ENCODE measurements at places on chromosomes 16 and 17.
A peak's percentile ranks its signal among the peaks of the same experiment; 100 is the strongest.

- peak; percentile 23 for DNase-seq
Measured at GRCh38 chr17:17904166-17905035, 67.6 kb upstream of the SREBF1 start.

- no peak for DNase-seq
Measured at GRCh38 chr17:79160980-79161636, 86.5 kb downstream of the ENGASE start.

DNA sequence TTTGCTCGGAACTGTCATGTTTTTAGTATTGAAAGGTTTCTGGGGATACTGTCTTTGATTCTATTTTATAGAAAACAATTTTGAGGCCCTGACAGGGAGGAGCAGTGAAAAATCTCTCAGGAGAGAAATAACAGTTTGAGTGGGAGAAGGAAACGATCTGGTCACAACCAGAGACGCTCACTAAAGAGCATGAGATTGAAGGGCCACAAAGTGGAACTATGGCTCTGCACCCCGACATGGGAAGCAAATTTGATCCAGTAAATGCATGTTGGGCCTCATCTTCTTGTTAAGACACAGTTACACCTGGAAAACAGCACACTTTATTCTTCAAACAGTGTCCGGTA, 492 bp downstream of the ERAL1 start:
- DNase-seq, result no peak

DNA sequence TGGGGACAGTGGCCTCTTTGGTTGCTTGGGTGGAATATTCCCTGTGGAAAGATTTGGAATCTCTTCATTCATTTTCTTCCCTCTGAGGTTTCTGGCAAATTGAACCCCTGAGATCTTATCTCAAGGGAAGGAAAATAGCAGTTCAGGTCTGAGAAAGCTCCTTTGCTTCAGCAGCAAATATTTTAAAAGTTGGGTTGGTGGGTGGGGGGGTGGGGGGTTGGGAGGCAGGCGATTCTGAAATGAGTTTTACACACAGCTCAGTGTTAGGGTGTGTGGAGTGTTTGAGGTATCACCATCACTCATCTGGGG, 6.8 kb downstream of the TBX2 start:
- DNase-seq, result no peak

DNA sequence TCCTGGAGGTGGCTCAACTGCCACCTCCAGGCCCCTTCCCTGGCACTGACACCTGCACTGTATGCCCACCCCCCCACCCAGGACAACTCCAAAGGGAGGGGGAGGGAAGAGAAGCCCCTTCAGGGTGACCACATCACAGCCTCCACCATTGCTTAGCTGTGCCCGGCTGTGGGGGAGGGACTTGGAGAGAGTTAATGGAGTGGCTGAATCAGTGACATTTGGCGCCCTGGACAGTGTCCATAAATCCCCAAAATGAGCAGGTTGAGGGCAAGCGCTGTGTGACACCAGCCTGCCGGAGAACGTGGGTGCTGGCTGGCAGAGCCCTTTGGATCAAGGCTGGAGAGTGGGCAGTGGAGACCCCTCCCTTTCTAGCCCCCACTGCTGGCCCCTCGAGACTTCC, 883 bp downstream of the USH1G start:
- no peak for DNase-seq

DNA sequence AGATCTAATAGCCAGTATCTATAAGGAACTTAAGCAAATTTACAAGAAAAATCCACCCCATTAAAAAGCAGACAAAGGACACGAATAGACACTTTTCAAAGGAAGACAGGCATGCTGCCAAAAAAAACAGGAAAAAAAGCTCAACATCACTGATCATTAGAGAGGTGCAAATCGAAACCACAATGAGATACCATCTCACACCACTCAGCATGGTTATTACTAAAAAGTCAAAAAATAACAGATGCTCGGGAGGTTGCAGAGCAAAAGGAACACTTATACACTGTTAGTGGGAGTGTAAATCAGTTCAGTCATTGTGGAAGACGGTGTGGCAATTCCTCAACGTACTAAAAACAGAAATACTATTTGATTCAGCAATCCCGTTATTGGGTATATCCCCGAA, 9.6 kb downstream of the STX8 start:
- DNase-seq, result no peak

- no peak for DNase-seq
Measured at GRCh38 chr17:40203131-40203530, 16.0 kb upstream of the WIPF2 start.

DNA sequence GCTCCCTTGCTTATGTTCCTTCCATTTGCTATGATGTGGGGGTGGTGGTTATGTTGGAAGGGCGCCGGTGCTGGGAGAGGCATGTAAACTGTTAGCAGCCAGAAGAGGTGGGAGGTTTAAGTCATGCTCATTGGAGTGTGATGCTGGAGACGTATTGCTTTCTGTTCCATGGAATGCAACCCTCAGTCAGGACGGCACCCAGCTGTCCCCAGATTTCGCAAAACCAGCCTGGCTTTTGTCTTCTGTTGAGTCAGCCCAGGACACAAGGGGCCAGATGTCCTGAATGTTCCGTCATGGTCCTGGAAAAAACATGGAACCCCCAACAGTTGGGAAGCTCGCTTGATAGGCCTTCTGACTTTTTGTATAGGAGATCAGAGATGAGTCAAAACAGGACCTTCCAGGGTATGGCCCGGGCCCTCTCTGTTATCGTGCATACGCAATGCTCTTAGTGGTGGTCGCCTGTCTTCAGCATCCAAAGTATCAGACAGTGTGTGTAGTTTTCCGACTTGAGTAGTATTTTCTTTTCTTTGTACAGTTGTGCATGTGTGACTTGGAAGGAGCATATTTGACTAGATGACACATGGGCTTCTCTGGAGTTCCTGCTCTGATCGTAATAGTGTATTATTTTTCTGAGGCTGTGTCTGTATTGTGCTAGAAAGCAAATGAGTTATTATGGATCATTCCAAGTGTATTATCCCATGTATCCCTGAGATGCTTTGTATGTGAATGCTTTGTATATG, 201.9 kb downstream of the SNX29 start:
- no peak for DNase-seq

DNA sequence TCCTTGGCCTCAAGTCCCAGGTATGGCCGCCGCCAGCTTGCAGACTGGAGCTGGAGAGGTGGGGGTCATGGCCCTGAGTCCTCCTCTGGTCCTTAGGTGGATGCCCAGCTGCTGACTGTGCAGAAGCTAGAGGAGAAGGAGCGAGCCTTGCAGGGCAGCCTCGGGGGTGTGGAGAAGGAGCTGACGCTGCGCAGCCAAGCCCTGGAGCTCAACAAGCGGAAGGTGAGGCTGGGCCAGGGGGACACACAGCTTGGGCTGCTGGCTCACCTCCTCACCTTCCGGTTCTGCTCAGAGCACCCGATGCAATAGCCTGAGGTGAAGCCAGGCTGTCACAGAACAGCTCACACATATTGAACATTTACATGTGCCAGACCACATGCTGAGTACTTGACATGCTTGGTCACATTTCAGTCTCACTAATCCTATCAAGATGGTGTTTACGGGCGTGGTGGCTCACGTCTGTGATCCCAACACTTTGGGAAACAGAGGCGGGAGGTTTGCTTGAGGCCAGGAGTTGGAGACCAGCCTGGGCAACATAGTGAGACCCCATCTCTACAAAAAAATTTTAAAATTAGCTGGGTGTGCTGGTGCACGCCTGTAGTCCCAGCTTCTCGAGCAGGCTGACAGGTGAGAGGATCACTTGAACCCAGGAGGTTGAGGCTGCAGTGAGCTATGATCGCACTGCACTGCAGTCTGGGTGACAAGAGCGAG, 7.4 kb downstream of the RNF40 start:
- no peak for DNase-seq

- peak; percentile 39 for DNase-seq
Measured at GRCh38 chr17:12085076-12085949, 64.6 kb downstream of the MAP2K4 start.

DNA sequence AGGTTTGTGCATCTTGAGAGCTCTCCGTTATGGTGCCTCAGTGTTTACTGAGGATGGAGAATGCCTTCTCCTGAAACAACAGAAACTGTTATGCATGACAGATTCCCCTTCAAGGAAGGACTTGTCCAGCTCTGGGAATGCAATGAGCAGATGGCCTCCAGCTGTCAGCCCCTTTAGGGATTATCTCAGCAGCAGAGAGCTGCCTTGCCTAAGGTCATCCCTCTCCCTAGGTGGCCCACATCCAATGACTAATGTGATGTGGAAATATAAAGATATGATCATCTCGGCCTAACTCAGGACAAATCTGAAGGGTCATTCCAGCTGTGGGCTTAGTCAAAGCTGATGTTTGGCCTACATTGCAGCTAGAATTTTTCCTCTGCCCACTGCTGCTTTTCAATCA, 214.3 kb upstream of the N4BP1 start:
- no peak for DNase-seq

GRCh38 chr16:11447272-11447671, 102.0 kb downstream of the RMI2 start:
- no peak for DNase-seq

DNA sequence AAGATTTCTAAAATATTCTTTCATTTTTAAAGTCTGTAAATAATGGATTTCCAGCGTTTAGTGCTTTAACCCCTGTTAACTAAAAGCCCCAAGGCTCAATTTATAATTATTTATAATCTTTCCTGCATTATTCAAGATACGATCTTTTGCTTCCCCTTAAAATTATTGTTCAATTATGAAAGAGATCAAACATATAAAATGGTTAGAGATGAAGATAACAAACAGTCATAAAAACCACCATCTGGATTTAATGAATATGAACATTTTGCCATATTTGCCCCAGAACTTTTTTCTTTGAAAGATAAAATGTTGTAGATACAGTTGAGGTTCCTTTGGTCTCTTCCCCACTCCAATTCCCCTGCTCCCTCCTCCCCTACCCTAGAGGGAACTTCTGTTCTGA, 17.6 kb downstream of the WWP2 start:
- DNase-seq, result no peak

- peak; percentile 39 for DNase-seq
Measured at GRCh38 chr17:4678448-4679026, 25.4 kb downstream of the PELP1 start.

DNA sequence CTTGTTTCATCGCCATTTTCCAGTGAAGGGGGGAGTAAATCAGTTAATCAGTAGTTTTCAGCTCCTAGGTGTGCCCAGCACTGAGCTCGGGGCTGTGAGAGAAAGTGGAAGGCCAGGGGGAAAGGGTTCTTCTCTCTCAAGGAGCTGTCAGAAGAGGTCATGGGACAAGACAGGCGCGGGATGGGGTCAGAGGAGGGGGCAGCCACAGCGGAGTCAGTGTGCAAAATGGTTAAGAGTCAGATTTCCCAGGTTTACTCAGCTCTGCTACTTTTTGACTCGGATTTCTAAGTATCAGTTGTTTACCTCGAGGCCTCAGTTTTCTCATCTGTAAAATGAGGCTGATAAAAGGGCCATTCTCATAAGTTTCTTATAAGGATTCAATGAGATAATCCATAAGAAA, 4.3 kb upstream of the XYLT1 start:
- no peak for DNase-seq

DNA sequence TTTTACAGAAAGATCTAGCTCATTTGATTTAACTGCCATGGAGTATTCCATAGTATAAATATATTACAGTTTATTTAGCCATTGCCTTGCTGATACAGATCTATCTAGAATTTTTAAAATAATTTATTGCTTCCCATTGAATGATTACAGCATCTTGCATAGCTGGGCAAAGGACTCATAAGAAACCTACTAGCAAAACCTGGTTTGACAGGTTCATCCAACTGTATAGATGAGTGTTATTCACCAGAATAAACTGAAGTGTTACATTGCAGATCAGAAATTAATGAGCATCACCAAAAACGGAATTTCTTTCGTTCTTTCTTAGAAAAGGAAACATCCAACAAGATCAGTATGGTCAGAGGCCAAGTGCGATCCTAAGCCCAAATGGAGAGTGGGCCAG, 202.2 kb upstream of the CACNG5 start:
- no peak for DNase-seq

DNA sequence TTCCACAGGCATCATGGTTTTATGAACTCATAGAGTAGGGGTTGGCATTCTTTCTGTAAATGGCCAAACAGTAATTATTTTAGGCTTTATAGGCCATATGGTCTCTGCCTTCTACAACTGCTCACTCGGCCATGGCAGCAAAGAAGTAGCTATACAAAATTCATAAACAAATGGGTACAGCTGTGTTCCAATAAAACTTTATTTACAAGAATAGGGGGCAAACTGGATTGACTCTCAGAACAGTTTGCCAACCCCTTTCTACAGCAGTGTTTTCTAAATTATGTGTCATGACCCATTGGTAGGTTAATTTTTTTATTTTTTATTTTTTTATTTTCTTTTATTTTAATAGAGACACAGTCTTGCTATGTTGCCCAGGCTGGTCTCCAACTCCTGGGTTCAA, 20.4 kb downstream of the GOT2 start:
- no peak for DNase-seq

GRCh38 chr16:10881479-10882030, 4.6 kb downstream of the CIITA start:
- no peak for DNase-seq

DNA sequence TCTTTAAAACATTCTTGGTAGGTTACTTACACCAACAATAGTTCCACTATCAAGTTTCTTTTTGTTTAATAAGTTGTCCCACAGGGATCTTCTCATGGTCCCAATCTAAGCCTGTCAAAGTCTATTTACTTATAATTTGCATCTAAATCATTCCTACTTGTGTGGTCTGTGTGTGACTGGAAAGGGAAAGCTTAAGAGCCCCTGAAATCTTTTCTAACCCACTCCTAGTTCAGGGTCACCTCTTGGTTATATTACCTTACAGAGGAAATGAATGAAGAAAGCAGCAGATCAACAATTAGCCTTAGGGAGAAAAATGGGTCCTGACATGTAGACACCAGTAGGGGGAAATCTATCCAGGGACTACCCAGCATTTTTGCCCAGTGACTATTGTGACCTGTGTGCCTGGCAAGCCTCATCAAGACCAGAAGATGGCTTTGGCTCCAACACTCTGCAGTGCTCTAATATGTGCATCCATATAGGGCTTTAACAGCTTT, 110.4 kb upstream of the HAS3 start:
- DNase-seq, result peak; percentile 78

DNA sequence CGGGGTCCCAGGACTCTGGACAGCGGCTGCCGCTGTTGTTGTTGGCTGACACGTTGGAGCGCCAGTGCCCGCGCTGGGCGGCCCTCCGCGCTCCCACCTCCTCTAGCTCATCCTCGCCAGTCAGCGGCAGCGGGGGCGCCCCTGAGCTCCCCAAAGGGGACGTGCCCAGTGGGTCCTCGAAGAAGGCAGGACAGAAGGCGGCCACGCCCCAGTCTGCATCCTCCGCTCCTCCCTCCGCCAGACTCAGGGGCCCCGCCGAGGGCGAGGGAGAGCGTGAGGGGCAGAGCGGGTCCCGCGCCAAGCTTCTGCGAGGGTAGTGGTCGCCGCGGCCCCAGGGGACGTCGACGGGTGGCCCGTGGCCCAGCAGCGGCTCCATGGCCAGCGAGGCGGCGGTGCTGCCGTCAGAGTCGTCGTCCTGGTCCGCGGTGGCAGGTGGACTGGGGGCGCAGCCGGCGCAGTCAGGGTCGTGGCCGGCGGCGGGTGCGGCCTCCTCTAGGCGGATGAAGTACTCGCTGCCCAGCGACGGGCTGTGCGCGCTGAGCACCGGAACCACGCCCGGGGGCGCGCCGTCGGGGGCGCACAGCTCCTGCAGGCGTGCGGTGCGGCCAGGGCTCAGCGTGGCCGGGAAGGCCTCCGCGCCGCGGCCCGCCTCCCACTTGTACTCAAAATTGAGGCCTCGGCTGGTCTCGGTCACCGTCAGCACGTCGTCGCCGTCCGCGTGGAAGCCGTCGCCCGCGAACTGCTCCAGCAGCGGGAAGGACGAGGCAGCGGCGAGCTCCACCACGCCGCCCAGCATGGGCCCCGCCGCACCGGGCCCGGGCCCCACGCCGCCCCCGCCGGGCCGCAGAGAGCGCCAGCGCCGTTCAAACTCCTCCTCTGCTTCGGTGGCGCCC, 43.2 kb upstream of the PVALEF start:
- no peak for DNase-seq

Data from HepG2 (cell line).